ENCODE measurements at places on chromosomes 4 and X. TPM values are rescaled to one million over a fixed set of nuclear protein-coding genes. Genes with fewer than 3 reads are reported as not detected.

IL3RA gene
- 22.4 TPM for total RNA-seq

GSX2 gene
- not detected for total RNA-seq

NHS gene
- 0.67 TPM for total RNA-seq

CT45A5 gene
- not detected for total RNA-seq

MGAT4D gene
- not detected for total RNA-seq
